ENCODE measurements at places on chromosomes 5 and 9.

- no peak for DNase-seq
Observed at GRCh38 chr9:79883073-79883645, 311.4 kb downstream of the TLE4 start.

GRCh38 chr5:159456261-159456660, 126.0 kb upstream of the IL12B start:
- DNase-seq, result no peak

- DNase-seq, result no peak
Observed at GRCh38 chr5:57601996-57602395, 119.4 kb upstream of the ACTBL2 start.

- DNase-seq, result no peak
Observed at GRCh38 chr5:168749391-168750100, 170.4 kb upstream of the PANK3 start.

DNA sequence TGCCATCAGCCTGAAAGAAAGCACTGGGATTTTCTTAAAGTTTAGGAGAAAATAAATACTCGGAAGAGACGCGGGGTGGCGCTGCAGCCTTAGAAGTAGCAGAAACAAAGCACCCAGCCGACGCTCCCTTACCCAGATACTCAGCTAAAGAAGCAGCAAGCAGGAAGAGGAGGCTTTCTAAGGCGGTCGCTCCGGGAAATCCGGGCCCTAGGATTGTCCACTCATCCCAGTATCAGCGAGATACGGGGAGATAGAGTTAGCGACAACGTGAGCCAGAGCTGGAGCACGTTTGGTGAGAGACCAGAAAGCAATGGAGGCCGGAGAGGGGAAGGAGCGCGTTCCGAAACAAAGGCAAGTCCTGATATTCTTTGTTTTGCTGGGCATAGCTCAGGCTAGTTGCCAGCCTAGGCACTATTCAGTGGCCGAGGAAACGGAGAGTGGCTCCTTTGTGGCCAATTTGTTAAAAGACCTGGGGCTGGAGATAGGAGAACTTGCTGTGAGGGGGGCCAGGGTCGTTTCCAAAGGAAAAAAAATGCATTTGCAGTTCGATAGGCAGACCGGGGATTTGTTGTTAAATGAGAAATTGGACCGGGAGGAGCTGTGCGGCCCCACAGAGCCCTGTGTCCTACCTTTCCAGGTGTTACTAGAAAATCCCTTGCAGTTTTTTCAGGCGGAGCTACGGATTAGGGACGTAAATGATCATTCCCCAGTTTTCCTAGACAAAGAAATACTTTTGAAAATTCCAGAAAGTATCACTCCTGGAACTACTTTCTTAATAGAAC, at the start of gene PCDHB2:
PCDHB2 (plus strand) TSS at position 135 of the 782 bp plus-strand sequence; CDS start at position 311, 176 bp downstream.
- DNase-seq, result peak; percentile 38

GRCh38 chr9:3332802-3333201, 193.0 kb downstream of the RFX3 start:
- no peak for DNase-seq

DNA sequence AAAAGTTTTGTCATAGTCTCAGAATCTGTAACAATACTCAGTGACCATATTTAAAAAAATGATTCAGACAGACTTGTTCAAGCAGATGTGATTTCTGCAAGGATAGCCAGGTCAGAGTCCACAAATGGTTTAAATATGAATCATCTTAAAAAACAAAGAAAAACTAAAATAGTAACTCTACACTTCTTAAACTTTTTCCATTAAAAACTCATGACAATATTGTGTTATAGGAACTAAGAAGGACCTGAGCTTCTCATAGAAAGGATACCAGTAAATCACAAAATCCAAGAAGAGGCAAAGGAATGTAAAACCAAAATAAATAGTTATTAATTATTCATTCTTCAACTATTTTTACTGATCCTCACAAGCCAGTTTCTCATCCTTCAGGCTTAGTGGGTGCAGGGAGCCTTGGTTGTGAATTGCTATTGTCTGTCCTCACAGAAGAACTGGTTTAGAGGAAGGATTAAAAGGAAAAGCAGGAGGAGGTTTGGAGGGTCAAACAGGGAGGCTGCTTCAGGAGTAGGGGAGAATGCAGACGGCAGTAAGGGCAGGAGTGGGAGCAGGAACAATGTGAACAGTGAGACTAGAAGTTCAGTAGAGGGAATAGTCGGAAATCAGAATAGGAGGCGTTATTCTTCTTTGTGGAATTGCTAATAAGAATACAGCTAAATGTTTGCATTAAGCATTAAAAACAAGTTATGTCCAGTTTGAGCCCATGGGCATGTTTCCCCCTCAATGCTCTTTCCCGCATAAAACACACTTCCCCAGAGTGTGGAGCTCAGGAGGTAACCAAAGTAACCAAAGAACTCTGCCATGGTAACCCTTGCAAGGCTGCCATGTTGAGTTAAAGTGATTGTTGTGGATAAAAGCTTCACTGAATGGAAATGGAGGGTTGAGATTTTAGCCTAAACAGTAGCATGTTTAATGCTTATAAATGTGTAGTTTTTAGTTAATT, 110.7 kb downstream of the CCDC192 start:
- no peak for DNase-seq
